ENCODE measurements at places on chromosomes 13 and 19.

DNA sequence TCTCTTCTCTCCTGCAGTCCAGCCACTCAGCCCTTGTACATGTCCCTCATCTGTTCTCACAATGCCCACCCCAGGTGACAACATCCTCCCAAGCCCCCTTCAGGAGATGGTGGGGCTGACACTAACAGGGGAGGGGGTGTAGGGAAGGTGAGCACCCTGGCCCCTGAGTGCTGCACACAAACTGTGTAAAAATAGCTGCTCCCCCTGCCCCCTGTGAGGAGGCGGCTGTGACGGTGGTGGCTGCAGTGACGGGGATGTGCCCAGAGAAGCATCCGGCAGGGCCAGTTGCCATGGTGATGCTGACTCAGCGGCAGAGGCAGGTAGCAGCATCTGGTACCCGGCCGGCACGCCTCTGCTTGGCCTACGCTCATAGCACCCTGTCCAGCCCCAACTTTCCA, 13.0 kb upstream of the JUND start:
- no peak for DNase-seq

- DNase-seq = no peak
These were observed 60.0 kb upstream of the WDFY2 start for GRCh38 chr13:51524312-51524711.

- no peak for DNase-seq
These were observed 12.5 kb downstream of the GJB6 start for GRCh38 chr13:20219577-20219976.

DNA sequence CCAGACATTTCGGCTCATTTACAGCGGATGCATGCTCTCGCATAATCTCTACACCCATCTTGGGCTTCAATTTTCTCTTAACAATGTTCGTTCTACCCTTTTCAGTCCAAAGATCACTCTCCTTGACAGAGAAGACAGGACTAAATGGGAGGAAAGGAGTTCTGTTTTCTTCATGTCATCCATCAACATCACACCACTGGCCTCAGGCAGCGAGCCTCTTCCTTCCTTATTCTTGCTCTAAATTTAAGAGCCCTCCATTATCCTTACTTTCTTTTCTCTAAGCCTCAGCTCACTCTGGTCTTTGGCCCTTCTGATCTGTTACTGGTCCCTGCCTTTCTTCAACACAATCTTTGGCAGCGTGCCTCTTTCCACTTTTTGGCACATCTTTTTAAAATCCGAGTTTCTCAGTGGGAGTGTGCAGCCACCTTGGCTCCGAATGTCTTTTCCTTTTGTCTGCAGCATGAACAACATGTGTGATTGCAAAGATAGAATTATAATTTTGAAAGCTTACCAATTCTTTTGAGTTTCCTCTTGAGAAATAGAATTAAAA, 98.7 kb downstream of the FAM216B start:
- DNase-seq = no peak

- DNase-seq = no peak
These were observed 1.7 kb downstream of the GNG7 start for GRCh38 chr19:2700660-2701360.

DNA sequence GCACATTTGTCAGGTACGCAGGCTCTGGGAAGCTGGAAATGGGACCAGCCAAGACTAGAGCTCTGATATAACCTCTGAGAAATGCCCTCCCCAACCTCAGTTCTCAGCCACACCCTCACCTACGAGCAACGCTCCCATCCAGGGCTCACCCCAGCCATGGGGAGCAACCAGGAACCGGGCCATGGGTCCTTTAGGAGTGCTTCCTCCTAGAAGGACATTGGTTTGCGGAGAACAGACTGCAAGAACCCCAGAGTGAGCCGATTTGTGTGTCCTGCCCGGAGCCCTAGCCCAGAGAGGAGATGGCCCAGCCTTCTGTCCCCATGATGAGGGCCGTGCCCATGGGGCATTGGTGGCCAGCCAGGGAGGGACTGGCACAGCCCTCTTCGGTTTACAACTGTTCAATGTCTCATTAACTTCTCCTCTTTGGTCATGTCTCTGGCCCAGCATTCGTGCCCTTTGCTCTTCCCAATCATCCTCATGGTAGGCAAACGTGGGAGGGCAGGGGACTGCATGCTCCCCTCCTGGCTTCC, 32.9 kb upstream of the IGSF23 start:
- DNase-seq = no peak

Measured in bone marrow (tissue), 2 donors.